Skeletal muscle cell (primary cell): ENCODE measurements at places on chromosomes 13 and 19.

DNA sequence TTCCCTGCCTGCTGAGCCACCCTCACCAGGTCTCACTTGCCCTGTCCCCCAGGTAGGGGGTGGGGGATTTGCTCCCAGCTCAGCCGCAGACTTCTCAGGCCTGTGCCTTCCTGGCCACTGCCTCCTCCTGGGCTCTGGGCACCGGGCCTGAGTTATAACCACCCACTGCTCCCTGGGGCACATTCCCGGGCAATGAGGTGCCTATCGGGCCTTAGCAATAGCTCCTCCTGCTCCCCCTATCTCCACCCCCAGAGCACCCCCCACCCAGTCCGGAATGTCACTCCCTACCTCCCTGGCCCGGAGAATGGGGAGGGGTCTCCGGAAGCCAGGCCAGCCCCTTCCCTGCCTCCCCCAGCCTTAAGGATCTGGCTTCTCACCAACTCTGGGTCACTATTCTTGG is at the start of gene KLK5:
Gene KLK5 (minus strand): TSS at position 129 of the 400 bp plus-strand sequence. CDS start 381 bp downstream, outside the sequence.
- DNase-seq: no peak

- no peak for DNase-seq
These were observed 73.7 kb downstream of the SGCG start for GRCh38 chr13:23254506-23254905.

- DNase-seq: no peak
These were observed 45.3 kb upstream of the PCDH9 start for GRCh38 chr13:67275351-67275960.

DNA sequence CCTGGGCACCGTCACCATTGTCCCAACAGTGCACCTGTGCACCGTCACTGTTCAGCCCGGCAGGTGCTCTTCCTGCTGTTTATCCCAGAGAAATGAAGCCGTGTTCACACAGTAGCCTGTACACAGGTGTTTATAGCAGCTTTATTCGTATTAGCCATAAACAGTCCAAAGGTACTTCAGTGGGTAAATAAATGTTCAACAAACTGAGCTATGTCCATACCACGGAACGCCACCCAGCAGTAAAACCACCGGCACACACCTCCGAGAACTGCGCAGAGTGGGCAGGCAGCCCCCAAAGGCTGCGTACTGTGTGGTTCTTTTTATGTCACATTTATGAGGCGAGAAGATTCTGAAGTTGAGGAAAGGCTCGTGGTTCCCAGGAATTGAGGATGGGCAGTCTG is 44.9 kb upstream of the DCUN1D2 start:
- no peak for DNase-seq

DNA sequence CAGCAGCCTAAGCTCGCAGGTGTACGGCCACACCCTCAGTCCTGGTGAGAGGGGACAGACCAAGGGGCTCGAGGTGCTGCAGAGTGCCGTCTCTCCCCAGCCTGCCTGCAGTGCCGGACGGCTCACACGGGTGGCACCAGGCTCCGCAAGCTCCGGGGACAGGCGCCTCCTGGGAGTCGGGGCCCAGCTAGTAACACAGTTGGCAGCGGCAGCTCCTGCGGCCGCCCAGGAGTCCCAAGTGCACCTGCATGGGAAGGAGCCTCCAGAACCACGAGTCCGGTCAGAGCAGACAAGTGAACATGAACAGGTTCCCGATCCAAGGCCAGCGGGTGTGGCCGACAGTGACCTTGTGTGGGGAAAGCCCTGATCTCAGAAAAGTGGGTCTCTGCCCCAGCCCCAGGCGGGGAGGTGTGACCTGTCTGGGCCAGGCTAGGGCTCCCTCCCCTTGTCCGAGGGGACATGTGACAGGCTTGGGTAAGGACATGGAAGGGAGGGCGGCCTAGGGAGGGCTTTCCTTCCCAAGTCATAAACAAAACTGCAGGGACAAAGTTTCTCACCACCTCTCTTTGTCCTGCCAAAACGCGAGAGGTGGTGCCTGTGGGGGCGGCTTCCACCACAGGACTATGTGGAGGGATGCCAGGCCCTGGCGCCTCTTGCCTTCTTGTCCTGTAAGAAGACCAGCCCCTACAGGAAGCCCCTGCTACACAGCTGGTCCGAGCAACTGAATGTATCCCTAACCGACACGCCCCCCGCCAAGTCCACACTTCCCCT is 46.5 kb downstream of the MLLT1 start:
- no peak for DNase-seq

DNA sequence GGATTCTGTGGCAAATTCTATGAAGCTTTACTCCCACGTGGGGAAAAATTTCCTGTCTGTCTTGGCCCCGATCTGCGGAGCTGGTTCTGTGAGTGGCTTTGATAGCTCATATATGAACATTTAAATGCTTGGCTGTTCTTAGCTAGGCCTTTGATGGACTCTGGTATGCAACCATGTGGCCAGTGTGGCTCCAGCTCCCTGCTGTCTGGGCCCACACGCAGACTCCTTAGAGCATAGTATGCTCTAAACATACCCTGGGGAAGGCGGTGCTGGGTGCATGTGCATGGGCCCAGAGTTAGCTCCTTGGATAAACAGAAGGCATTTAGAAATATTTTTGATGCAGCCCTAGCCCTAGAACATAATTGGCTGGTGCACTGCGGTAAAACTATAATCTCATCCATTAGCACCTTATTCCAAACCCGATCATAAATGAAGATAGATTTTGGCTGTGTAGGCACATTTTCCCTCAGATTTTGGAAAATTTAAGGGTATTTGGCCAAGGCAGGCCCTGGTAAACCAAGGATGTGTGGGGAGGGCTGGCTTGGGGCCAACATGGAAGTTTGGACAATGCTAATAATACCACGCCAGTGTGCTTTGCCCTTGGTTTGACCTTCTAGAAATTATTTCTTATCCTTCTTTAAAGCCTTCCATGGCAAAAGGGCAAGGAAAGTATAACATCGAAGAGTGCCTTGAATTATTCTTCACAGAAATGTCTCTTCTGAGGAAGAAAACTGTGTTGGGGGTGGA is 153.5 kb downstream of the LMO7 start:
- DNase-seq: no peak

DNA sequence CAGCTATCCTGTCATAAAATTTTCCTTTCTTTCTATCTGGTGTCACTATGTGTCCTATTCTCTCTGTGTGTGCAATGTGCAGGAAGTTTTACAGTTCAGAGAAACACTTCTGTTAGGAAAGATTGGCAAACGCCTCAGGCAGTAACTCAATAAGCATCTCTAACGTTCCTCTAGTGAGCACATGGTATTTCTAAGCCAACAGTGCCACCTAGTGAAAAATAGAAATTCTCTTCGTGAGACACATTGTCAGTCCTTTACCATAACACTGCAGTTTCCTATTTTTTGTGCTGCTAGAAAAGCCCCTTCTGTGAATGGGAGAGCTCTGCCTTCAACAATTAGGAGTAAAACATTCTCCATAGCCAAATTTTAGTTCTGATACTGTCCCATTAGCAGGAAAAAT is 50.7 kb downstream of the ZNF723 start:
- DNase-seq: no peak

- DNase-seq: no peak
These were observed 15.8 kb upstream of the FPR3 start for GRCh38 chr19:51779181-51779580.

GRCh38 chr13:20157151-20157796 is 3.6 kb downstream of the GJA3 start:
- DNase-seq: no peak

DNA sequence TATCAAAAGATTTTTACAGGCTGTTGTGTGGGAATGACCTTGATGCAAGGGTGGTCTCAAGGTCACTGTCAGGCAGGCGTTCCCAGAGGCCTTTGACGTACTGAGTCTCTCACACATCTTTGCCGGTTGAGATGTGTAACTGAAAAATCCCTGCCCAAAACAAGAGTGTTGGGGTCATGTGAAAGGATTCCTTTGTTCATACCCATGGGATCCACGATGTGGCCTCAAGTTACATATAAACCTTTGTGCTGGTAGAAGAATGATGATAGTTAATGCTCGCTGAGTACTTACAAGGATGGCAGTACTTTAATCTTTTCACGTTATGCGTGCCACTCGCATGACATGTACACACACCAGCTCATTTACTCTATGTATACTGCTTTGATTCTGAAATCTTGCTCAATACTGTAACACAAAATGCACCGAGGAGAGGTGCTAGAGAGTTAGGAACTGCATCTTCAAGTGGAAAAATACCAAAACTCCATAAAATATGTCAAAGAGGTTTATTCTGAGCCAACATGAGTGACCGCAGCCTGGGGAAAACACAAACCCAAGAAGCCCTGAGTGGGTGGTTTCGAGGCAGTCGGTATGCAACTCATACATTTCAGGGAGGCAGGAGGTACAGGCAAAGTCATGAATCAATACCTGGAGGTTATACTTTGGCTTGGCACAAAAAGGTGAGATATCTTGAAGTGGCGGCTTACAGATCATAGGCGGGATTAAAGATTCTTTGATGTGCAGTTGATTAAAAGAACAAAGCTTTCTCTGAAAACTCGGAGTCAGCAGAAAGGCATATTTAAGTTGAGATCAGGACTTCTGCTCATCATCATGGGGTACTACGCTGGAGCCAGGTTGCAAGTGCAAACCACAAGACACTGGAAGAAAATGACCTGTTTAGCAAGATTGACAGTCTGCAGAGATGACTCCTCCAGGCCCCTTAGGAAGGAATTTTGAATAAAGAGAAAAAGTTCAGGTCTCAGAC is 87.4 kb upstream of the ARHGEF7 start:
- DNase-seq: no peak
